Karpas-422 (cell line): ENCODE measurements at places on chromosomes 7 and 10.

- no peak overlapping the region for H3K27ac ChIP-seq
- H3K4me3 ChIP-seq = no peak overlapping the region
- H3K4me1 ChIP-seq = no peaks in the 10 kb centered on the region
- H3K36me3 ChIP-seq = no peaks in the 10 kb centered on the region
- H3K27me3 ChIP-seq = no peaks in the 10 kb centered on the region
- DNase-seq = peak; percentile 76
Measured at GRCh38 chr10:111207500-111207899, 130.7 kb downstream of the ADRA2A start.

- no peak for DNase-seq
- H3K36me3 ChIP-seq = no peaks in the 10 kb centered on the region
- H3K4me3 ChIP-seq = no peak overlapping the region
- H3K27me3 ChIP-seq = no peaks in the 10 kb centered on the region
Measured at GRCh38 chr7:36131026-36131425, 22.0 kb upstream of the EEPD1 start.

DNA sequence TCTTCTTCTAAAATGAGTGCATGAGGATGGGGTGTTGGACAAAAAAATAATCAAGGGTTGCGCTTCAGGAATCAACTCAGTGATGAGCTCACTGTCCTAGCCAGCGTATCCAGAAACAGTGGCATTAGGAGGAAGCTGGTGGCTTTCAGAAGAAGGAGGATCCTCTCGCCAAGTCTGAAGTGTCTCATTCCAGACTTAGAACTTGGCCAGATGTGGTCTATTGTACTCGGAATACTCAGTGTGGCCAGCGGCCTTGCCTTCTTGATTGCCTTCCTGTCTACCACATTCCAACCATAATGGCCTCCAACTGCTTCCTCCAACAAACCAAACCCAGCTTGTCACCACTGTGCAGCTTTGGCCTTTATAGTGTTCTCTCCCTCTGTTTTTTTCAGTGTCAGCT lies 732.4 kb downstream of the KCNMA1 start:
- no peaks in the 10 kb centered on the region for H3K27me3 ChIP-seq
- H3K27ac ChIP-seq = no peak overlapping the region
- H3K36me3 ChIP-seq = no peaks in the 10 kb centered on the region

- H3K27ac ChIP-seq = no peak overlapping the region
- H3K4me1 ChIP-seq = no peaks in the 10 kb centered on the region
- peak; percentile 79 for DNase-seq
- H3K27me3 ChIP-seq = no peaks in the 10 kb centered on the region
- H3K36me3 ChIP-seq = peaks cover 7% of the 10 kb centered on the region; the same call in 1 of the 2 replicates
Measured at GRCh38 chr7:124856299-124856888, 73.2 kb downstream of the POT1 start.

DNA sequence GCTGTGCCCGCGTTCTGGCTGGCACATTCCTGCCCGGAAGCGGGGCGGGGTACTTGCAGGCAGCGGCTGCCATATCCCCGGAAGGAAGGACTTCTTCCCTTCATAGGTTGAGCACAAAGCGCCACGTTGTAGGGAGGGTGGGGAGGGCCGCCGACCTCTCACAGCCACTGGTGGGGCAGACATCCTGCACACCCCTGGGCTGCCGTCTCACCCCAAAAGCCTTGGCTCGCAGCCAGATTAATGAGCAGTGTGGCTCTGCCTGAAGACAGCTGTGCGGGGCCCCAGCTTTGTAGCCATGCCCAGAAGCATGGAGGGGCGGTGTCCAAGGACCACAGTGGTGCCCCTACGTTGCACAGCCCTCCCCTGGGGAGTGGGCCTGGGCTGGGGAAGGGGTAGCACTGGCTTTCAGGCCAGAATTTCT lies 54.3 kb upstream of the DPYSL4 start:
- no peaks in the 10 kb centered on the region for H3K27me3 ChIP-seq
- no peaks in the 10 kb centered on the region for H3K36me3 ChIP-seq
- no peaks in the 10 kb centered on the region for H3K4me1 ChIP-seq
- DNase-seq = no peak

GRCh38 chr7:123329988-123330643 lies 130.3 kb upstream of the SLC13A1 start:
- no peaks in the 10 kb centered on the region for H3K36me3 ChIP-seq
- H3K4me3 ChIP-seq = no peak overlapping the region
- no peak for DNase-seq
- no peak overlapping the region for H3K27ac ChIP-seq
- H3K27me3 ChIP-seq = 0 out of 2 replicates have a peak, but pooled peaks cover 3% of the 10 kb centered on the region
